ENCODE measurements at places on chromosomes 3 and 15.

DNA sequence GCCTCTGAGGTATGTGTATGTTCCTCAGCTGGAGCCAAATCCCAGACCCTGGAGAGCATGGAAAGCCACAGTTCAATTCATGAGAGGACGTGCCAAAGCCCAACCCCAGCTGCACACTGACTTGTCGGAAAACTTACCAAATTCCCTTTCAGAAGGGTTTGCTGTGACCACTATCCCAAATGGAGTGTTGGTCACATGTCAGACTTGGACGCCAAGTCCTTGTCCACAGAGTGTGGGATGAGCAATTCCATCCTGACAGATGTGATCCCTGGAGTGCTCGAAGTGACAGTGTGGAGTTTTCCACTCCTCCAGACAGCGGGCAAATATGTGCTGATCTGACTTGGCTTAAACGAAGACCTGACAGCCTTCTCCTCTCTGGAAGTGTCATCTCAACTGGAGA, 71.2 kb downstream of the RORA start:
- DNase-seq, result no peak

DNA sequence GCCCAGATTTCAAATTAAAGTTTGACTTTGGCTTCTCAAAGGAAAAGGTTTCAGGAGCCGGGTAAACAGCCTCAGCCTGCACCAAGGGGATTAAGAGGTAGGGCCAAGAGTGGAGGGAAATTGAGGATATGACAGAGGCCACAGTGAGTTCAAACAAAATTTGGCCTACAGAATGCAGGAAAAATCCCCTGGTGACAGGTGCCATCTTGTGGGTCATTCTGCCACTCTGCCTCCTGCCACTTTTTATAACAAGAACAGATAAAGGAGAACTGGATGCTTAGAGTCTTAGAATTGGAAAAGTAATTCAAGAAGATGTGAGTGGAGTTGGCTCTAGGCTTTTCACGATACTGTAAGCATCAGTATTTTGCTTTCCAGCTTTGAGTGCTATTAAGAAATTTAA, 253.2 kb downstream of the NR2F2 start:
- no peak for DNase-seq

GRCh38 chr3:150308037-150308319, 100.1 kb upstream of the TSC22D2 start:
- DNase-seq, result no peak

GRCh38 chr3:97388774-97389173, 375.8 kb upstream of the ARL6 start:
- DNase-seq, result no peak

- DNase-seq, result no peak
These were observed 29.6 kb upstream of the CRTC3 start for GRCh38 chr15:90500171-90500570.

- no peak for DNase-seq
These were observed 95.5 kb downstream of the MBNL1 start for GRCh38 chr3:152364237-152364636.

GRCh38 chr3:129231331-129232119, 17.9 kb upstream of the COPG1 start:
- DNase-seq, result no peak

GRCh38 chr3:169342652-169343505, 320.6 kb downstream of the MECOM start:
- DNase-seq, result no peak

DNA sequence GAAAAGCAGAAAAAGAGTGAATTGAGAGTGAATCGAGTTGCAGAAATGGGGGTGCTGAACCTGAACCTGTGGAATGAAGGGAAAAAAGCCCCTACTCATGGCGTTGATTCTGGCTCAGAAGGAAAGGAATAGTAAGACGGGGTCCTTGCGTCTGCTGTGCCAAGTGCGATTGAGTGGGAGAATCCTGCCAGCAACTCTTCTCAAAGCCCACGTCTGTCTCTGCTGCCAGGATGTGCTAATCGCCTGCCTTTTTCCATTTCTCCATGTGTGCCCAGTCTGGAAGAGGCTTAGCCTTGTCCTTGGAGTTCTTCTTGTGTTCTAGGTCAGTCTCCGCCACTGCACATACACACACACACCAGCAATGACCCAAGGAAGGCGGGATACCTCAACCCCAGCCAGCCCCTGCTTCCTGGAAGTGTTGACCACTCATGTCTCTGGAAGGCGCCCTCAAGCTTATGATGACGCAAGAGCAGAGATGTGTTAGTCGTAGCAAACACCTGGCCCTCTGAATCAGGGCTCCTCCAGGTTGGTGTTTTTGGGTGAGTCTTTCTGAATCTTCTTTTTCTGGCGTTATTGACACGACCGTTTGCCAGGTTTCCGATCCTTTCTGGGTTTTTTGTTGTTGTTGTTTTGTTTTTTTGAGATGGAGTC, 262.4 kb upstream of the PROK2 start:
- no peak for DNase-seq

GRCh38 chr15:42736178-42736792, 643 bp downstream of the CDAN1 start:
- DNase-seq, result no peak

DNA sequence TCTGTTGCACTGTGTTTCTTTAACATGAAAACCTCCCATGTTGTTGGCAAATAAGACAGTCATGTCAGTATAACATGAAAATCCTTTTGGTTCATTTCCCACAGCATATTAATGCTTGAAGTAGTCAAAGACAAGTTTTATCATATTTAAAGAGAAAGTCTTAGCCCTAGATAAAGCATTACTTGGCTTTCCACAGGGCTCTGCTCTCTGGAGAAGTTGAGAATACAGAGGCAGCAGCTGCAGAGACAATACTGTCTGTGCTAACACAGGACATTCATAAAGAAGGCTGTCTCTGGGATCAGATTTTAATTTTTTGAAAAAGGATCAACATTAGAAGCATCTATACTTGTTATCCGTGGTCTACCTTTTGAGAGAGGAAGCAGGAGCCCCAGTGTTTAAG, 103.4 kb upstream of the SAMMSON start:
- no peak for DNase-seq

GRCh38 chr3:31953091-31953490, 28.0 kb downstream of the OSBPL10 start:
- DNase-seq, result no peak

- DNase-seq, result no peak
These were observed 210.9 kb upstream of the KCNMB2 start for GRCh38 chr3:178325330-178325729.

Measured in stimulated activated CD4-positive, alpha-beta T cell treated with anti-CD3 and anti-CD28 coated beads, Interleukin-12 subunit alpha, Interleukin-12 subunit beta, amount 100 ng/mL, for 24 hours (primary cell).